CD4-positive, alpha-beta T cell treated with Interleukin-12 subunit alpha and Interleukin-12 subunit beta, for 1 hour (primary cell): ENCODE measurements at places on chromosomes 16 and 17.

- no peak for DNase-seq
These were observed 14.3 kb downstream of the PRCD start for GRCh38 chr17:76554131-76554530.

GRCh38 chr16:89360760-89361435 lies 129.5 kb downstream of the ANKRD11 start:
- peak; percentile 78 for DNase-seq

GRCh38 chr16:25854141-25854540 lies 162.4 kb downstream of the HS3ST4 start:
- DNase-seq: no peak

- DNase-seq: no peak
These were observed 53.0 kb downstream of the LDHD start for GRCh38 chr16:75063549-75064088.

GRCh38 chr17:80920441-80920840 lies 71.2 kb upstream of the CHMP6 start:
- no peak for DNase-seq

DNA sequence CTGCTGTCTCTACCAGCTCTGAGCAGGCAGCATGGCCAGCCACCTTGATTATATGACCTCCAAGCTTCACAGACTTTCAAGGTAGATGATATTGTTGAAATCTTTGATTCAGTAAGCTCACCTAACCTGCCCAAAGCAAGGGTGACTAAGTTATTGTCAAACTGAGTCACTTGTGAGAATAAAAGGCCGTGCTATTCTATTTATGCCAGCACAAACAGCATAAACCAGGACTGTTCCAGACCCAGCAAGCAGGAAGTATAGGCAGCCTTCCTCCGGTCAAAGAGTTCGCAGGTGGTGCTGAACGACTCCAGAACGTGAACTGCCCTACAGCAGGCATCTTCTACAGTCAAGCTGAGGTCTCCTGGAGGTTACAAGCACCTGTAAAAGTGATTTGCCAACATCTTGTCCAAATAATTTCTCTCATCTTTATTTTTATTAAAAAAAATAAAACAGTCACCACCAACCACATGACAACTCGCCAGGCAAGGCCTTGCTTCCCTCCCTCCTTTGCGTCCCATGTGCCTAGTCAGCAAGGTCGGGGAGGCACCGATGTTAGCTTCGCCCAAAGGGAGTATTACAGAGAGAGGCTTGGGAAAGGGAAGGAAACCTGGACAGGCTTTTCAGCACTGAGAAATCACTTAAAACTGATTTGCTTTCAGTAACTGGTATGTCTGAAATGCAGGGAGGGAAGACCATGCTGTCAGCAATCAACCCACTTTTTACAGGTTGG lies 10.8 kb downstream of the ARL2BP start:
- DNase-seq: no peak

- no peak for DNase-seq
These were observed 64.5 kb downstream of the NDE1 start for GRCh38 chr16:15714393-15715172.

DNA sequence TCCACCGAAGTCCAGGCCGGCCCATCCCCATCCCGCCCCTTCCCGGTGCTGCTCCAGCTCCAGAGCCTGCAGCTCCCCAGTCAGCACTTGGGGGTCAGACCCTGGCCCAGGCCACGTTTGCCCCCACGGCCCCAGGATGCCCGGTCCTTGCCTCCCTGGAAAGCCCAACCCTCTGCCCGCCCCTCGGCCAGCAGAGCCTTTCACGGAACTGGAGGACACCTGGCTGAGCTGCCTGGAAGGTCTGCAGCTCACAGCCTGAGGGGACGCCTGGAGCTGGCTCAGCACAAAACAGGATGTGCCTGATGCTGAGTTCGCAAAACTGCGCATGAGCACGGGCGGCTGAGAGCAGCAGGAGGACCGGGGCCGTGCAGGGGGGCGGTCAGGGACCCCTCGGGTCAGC lies 29.7 kb upstream of the SSTR5 start:
- no peak for DNase-seq

DNA sequence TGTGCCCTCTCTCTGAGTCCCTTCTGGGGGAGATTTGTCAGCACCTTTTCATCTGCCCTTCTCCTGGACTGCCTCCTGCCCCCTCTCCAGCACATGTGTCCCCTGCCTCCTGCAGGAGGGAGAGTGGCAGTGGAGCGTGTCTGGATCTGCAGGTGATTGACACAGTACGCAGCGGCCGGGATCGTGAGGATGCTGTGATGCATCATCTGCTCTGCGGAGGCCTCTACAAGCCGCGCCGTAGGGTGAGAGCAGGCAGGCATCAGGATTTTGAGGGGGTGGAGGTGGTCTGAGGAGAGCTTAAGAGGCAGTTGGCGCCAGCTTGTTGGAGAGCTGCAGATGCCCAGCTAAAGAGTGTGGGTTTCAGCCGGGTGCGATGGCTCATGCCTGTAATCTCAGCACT lies 10.9 kb downstream of the SLC9A5 start:
- no peak for DNase-seq

DNA sequence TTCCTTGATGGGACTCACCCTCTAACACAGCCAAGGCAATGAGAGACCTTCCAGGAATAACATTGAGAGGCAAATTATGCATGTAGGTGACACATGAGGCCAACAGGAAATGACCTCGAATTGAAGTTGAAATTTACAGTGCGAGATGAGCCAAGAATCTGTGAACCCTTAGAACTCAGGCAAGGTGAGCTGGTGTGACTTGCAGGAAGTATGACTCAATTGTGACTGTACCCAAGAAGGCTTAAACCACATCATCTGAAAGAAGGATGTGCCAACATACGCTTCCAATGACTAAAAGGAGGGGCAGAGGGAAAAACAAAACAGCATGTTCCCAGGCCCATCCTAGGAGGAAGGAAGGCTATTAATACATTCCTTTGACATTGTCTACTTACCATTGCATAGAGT lies 44.8 kb downstream of the PITPNC1 start:
- peak; percentile 86 for DNase-seq

DNA sequence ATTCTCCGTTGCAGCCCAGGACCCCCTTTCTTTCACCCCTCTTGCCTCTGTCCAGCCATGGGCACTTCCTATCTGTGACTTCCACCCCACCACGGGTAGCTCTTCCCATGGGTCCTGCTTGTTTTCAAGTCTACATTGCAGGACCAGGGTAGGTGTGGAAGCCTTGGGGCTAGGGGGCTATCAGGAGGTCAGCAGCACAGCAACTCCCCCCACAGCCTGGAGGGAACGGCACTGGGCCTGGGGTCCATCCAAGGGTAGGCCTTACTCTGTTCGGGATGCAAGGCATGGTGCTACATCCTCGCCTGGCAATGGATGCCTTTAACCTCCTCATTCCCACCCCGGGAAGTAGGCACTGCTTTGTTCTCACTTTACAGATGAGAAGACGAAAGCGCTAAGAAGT lies 109.3 kb downstream of the IRX5 start:
- no peak for DNase-seq

- DNase-seq: no peak
These were observed 1.6 kb upstream of the ATP6V0C start for GRCh38 chr16:2511996-2512734.

GRCh38 chr16:27231692-27232060 lies 28.4 kb downstream of the KDM8 start:
- no peak for DNase-seq

DNA sequence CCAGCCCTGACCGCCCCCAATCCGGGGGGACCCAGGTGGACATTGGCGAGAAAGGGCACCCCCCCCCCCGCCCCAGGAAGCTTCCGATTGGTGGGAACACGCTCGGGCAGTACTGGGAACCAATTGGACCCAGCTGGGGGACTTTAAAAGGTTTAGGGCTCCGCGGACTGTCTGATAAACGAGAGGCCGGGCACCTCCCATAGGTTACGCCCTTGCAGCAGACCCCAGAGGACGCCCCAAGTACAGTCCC lies 245 bp downstream of the TMEM256 start:
- DNase-seq: no peak

DNA sequence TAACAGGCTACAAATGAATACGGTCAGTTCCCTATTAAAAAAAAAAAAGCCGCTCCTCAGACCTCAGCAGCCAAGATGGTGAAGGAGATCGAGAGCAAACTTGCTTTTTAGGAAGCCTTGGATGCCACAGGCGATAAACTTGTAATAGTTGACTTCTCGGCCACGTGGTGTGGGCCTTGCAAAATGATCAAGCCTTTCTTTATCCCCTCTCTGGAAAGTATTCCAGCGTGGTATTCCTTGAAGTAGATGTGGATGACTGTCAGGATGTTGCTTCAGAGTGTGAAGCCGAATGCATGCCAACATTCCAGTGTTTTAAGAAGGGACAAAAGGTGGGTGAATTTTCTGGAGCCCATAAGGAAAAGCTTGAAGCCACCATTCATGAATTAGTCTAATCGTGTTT lies 11.8 kb upstream of the GGT6 start:
- DNase-seq: no peak

DNA sequence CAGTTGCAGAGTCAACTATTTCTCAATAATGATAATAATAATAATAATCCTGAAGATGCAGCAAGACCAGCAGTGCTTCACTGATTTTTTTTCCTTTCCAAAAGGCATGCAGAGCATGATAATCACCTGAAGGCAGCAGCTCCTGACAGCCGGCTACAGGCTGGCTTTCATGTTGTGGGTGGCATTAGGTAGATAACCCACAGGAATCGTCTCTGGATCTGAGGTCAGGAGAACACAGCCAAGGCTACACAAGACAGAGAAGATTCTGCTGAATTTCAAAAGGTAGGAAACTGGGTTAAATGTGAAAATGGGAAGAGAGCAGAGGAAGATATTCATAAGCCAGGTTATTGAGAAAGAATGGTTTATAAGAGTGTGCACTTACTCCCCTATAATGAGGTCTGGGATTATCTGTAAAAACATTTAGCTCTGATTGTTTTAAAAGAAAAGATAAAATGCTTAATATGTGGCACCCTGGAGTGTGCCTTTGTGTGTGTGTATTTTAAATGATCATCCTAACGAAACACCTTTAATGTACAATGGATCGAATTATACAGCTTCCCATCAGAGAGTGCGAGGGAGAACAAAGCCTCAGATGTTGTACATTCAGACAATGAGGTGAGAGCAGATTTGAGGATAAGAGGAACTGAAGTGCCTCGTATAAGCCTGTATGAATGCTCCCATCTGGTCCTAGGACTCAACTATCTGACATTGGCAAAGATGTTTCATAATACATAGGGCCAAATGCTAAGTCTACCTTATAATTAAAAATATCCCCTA lies 273.1 kb downstream of the PHKB start:
- DNase-seq: no peak

DNA sequence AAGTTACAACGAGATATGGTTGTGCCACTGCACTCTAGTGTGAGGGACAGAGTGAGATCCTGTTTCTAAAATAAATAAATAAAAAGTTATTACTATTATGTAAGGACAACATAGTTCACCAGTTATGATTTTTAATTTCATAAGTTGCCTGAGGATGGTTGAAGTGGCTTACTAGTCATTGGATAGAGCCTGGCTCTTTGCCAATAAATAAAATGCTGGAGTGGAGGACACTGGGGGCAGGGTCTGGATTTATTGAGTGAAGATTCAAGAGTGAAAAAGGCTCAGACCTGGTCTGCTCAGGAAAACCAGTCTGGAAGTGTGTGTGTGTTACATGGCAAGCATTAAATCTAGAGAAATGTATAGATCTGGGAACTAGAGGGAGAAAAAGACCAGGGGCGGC lies 2.1 kb downstream of the STARD3 start:
- DNase-seq: no peak

GRCh38 chr17:9125722-9126121 lies 104.4 kb downstream of the NTN1 start:
- no peak for DNase-seq

DNA sequence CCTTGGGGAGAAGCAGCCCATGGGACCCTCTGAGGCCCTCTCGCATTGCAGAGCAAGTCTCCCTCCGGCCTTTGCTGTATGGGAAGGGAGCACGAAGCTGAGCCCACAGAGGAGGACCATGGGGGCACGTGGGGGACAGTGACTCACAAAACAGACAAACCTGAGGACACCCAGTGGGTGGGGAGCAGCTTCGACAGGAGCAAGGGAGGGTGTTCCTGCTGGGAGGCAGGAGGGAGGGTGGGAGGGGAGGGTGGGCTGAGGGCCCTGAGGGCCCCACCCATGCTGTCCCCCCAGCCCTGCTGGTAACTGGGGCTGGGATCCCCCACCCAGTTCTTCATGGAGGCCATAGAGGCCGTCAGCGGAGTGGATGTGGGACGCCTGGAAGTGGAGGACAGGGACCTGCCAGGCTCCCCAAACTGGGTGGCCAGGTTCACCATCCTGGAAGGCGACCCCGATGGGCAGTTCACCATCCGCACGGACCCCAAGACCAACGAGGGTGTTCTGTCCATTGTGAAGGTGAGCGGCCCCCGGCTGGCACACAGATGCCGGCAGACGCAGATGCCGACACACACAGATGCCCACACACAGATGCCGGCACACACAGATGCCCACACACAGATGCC lies 12.5 kb downstream of the SLC22A31 start:
- DNase-seq: peak; percentile 12

- no peak for DNase-seq
These were observed 21.5 kb downstream of the LPCAT2 start for GRCh38 chr16:55530316-55530856.

DNA sequence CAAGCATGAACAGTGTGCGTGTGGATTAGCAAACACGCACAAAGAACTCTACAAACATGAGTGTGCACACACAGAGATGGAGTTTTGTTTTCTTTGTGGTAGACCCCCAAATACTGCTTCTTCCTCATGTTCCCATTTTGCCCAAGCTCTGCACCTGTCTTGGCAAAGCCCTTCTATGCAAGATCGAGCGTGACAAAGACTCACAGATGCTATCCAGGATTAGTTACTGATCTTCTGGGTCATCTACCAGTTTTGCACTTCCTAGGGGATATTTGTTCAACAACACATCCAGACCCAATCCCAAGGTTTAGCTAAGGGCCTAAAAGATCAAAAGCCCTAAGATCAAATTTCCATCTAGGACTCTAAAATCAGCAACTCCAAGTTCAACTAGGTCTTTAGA lies 16.0 kb downstream of the LRRC36 start:
- DNase-seq: no peak

DNA sequence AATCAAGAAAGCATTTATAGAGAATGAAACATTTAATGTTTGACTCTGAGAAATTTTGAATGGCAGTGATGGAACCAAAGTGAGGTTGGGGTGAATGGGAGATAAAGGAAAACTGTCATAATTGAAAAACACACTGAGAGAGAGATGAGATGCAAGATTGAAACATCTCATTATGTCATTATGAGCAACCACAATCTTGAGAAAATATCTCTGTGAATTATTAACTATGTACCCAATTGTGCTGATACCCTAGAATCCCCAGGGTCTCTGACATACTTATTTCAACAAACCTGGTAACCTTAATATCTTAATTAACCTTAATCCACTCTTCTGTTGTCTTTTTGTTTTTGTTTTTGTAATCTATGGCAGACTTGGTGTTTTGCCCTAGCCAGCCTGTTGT lies 143.5 kb upstream of the HLF start:
- DNase-seq: no peak

DNA sequence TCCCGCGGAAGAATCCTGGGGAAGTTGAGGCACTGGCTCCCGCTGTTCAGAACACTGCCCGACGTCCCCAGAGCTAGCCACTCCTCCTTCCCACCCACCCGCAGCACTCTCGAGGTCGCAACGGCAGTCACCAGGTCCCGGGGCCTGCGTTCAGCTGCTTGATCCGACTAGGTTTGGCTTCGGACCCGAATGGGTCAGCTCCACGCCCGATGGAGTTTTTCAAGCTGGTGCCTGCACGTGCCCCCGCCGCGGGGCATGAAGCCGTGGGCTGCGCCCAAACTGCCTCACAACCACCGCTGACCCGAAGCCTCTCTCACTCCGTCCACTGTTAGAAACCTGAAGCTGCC lies 12.4 kb upstream of the ODF4 start:
- DNase-seq: no peak

GRCh38 chr17:409308-409847 lies 56.8 kb upstream of the RPH3AL start:
- DNase-seq: no peak

GRCh38 chr17:76946111-76946771 lies 78.0 kb downstream of the MGAT5B start:
- no peak for DNase-seq
